ENCODE measurements at places on chromosomes 12 and 14.

GRCh38 chr14:99633918-99634317 is 11.0 kb upstream of the HHIPL1 start:
- DNase-seq, result no peak

DNA sequence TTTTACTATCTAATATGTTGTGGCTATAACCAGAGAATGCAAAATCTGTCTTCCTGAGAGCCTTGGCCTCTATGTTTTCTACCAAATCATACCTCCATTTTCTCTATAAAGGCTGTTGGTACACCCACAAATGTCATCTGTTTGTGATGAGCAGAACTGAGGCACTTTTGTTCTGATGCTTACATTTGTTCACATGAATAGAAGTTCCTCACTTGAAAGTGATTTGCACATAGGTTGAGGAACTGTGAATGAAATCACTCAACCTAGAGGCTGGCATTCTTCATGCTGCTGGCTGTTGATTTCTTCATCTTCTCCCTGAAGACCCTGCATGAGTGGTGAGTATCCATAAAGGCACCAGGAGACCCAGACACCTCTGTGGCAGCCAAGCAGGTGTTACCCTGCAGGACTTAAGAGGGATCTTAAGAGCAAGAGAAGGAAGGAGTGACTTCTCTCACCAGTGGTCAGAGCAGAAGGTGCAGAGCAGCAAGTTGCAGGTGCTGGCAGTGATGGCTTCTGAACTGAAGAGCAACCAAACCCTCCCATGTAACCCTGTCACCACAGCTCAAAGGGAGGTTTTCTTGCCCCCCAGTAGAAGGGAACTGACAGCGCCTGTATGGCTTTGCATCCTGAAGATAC is 110.3 kb downstream of the HMGA2 start:
- no peak for DNase-seq

- peak; percentile 63 for DNase-seq
Observed at GRCh38 chr12:71780237-71780822, 25.7 kb downstream of the RAB21 start.

DNA sequence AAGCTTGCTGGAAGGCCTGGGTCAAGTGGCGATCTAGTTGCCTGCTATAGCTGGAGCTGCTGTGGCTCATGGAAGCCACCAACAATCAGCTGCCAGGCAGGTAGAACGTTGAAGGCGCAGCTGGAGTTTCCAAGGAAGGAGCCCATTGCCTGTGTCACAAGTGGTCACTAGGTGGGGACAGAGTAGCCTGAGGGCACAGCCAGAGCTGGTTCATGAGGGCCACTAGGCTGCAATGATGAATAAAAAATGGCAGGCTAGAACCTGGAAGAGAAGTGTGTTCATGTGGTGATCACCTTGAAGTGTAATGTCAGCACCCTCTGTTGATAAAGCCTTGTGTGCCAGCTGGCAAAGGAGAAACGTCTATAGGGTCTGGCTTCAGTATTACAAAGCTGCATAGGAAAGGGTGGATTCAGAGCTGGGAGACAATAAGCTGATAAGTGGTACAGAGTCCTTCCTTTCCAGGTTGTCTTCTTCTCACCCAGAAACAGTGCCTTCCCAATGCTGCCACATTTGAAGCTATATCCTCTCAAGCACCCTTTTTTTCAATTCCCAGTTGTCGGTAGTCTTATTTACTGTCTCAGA is 165.8 kb downstream of the EMP1 start:
- peak; percentile 87 for DNase-seq

- no peak for DNase-seq
Observed at GRCh38 chr14:52834440-52834842, 43.0 kb upstream of the GNPNAT1 start.

- no peak for DNase-seq
Observed at GRCh38 chr12:68972595-68972994, 39.6 kb upstream of the CPM start.

DNA sequence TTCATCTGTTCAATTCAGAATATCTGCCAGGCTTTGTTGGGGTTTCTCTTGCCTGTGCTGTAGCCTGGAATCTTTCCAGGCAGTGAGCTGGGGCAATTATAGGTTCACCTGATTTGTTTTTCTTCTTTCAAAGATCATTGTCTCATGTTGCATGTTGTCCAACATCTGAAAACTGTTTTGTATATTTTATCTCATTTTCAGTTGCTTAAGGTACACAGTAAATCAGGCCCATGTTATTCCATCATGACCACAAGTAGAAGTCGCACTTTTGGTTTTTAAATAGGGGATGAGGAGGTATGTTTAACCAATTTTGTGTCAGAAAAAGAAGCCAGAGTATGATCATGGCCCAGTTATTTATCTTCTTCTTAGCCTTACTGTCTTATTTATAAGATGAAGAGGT is 24.9 kb upstream of the FUT8 start:
- DNase-seq, result no peak

- no peak for DNase-seq
Observed at GRCh38 chr14:64584190-64584589, 34.4 kb downstream of the PPP1R36 start.

DNA sequence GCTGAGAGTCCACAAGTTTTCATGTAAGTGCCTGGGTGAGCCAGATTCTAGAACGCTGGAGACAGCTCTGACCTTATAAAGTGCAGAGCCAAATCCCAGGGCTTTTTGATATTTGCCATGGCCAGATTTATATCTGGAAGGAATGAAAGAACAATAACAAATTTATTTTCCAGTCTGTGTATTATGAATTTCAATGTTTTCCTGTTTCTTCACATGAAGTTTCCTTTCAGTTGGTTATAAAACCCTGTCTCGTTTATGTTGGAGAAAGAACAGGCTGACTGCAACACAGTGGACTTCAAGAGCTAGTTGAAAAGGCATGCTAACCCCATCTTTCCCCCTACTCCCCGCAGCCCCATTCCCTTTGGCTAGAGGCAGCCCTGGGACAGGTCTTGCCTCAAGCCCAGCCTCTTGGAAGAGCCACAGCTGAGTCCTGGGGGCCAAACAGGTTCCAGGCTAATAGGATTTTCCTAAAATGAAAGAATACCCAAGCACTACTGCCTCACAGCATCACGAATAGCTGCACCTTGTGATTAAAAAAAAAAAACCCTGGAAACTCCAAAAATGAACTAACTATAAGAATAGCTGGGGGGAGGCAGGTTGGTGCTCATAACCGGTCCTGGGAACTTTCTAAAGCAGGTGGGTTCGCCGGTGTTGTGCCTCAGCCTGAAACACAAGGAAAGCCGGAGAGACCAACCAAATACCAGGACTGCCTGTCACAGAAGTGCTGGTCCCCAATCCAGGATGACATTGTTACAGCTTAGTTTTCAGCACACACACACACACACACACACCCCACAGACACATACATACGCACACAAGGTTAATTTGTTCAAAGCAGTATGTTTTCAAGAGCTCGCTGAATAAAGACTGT is 1.5 kb downstream of the FBLN5 start:
- DNase-seq, result no peak

- DNase-seq, result no peak
Observed at GRCh38 chr12:111314953-111315539, 53.8 kb downstream of the PHETA1 start.

- DNase-seq, result no peak
Observed at GRCh38 chr14:74936731-74937130, 13.7 kb upstream of the RPS6KL1 start.

- no peak for DNase-seq
Observed at GRCh38 chr12:50597200-50598195, 92.7 kb downstream of the DIP2B start.

DNA sequence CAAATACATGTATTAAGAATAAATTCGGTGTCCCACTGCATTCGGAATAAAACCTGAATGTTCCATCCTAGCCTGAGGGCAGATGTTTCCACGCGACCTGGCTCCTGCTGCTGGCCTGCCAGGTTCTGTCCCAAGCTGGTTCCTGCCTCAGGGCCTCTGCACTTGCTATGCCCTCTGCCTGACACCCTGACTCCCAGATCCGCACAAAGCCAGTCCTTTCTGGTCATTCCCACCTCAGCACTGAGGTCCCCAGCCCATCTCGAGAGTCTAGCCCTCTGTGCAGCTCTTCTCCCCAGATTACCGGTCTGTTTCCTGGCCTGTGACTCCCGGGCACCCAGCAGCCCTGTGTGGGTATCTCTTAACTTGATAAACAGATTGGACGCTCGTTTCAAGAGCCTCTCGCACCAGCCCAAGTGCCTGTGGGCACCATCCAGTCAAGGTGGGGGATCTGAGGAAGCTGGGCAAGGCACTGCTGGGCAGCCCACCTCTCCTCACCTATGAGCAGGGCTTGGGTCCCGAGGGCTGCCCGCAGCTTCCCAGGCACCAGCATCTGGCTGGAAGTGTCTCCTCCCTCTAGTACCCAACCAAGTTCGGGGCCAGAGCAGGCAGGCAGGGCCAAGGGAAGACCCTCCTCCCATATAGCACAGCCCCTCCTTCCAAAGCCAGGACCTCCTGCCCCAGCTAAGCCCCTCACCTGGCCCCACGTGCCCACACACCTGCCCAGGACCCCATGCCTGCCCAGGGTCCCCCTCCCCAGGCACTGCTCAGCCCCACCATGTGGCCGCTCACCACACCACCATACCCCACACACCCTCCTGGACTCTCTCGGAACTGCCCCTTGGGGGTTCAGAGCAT is 132.2 kb downstream of the NCOR2 start:
- DNase-seq, result no peak

- no peak for DNase-seq
Observed at GRCh38 chr12:38162708-38163441, 153.7 kb upstream of the ALG10B start.

- DNase-seq, result no peak
Observed at GRCh38 chr12:53343969-53344368, 7.8 kb upstream of the SP7 start.

GRCh38 chr14:21796916-21797315 is 123.3 kb upstream of the OR4E1 start:
- DNase-seq, result peak; percentile 79

DNA sequence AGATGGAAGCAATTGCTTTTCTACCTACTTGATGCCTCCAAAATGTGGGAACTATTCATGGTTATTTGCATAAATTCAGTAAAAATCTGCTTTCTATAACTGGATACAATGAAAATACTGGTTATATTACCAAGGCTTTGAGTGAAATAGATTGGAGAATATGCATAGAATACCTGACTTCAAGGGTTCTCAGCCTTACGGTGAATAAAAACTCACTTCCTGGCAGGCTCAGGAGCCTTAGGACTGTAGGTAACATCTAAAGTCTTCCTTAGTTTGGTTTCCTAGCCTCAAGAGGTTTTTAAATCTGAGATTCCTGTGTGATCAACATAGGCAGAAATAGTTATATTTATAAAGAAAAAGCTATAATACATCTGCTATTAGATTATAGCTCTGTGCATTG is 158.6 kb downstream of the SLC41A2 start:
- no peak for DNase-seq

DNA sequence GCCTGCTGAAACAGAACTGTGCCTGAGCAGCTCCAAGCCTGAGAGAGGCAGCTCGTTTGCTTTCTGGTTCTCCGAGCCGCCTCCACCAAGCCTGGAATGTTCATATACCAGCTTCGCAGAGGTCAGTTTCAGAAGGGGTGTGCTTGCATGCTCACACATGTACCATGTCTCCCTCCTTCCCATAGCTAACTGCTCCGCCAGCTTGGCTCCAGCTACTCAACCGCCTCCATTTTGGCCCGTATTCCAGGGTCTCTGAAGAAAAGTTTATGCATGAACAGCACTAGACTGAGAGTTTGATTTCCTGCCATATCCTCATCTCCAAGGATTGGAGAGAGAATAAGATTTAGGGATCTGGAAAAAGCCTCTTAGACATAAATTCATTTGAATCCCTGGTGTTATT is 103.7 kb downstream of the SMOC1 start:
- DNase-seq, result no peak

DNA sequence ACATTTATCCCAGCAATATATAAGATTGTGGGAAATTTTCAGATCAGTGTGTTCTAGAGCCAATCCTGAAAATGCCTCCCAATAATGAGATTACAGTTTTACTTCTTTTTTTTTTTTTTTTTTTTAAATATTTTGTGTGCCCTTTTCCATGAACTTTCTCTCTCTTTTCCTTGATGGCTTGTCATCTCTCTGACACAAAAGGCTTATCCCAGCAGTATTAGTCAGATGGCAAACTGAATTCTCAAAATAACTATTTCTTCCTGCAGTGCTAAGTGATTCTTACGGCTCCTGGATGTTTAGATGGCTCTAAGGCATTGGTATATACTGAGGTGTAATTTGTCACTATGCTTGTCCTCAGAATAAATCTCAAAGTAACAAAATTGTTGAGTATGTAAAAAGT is 86.7 kb downstream of the LRP6 start:
- no peak for DNase-seq

GRCh38 chr12:8987163-8987562 is 2.2 kb upstream of the KLRG1 start:
- DNase-seq, result peak; percentile 96

- DNase-seq, result no peak
Observed at GRCh38 chr14:95493503-95493902, 22.9 kb downstream of the SYNE3 start.

- DNase-seq, result peak; percentile 98
Observed at GRCh38 chr12:115370650-115371049, 686.7 kb upstream of the TBX3 start.

DNA sequence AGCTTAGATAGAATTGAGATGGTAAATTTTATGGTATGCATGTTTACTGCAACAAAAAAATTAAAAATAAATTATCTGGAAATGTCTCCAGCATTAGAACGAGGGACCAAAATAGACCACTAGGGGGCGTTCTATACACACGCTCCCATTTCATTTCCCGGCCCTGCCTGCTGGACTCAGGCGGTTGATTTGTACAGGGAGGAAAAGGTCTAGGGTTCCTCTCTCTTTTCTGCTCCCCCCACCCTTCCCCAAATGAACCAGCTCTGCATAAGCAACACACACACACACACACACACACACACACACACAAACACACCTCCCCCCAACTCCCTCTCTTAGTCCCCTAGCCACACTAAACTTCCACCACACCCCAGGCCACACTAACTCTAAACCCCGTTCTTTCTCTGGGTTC is 7.8 kb upstream of the DTX1 start:
- peak; percentile 91 for DNase-seq

- DNase-seq, result no peak
Observed at GRCh38 chr14:87030197-87030596, 962.8 kb downstream of the GALC start.

DNA sequence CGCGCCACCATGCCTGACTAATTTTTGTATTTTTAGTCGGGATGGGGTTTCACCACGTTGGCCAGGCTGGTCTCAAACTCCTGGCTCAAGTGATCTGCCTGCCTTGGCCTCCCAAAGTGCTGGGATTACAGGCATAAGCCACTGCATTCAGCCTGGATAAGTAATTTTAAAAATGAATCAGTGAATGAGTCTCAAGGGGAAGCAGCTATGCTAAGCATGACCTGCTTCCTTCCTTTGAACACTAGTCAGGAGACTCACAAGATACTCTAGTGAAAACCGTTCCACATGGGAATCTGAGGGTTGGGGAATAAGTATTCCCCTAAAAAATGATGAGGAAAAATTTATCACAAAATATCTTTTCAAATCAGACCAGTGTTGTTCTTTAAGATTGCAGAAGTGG is 10.7 kb upstream of the FAM234B start:
- no peak for DNase-seq

DNA sequence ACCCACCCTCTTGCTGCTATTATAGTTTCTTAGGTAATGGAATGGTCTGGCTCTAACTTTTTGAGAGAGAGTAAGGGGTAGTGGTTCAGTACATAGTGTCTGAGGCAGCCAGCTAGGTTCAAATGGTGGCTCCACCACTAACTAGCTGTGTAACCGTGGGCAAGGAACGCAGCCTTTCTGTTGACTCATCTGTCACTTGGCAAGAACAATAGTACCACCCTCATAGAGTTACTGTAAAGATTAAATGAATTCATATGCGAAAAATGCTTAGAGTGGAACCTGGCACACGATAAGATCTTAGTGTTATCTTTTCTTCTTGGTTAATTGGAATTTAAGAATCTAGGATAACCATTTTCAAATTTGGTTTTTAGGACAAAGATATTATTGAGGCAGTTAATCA is 14.0 kb downstream of the CCDC62 start:
- DNase-seq, result no peak

All from NCI-H82 (cell line).